ENCODE measurements at places on chromosomes 5 and 9. TPM values are rescaled to one million over a fixed set of nuclear protein-coding genes. Genes with fewer than 3 reads are reported as not detected.

The SELENOP gene
- 98.3 TPM for polyA plus RNA-seq

The IFNA21 gene
- polyA plus RNA-seq: not detected

The MUSK gene
- polyA plus RNA-seq: 14.6 TPM

The IFNA17 gene
- not detected for polyA plus RNA-seq

The COL15A1 gene
- 172 TPM for polyA plus RNA-seq

The PDE6A gene
- 0.06 TPM for polyA plus RNA-seq

The FAM200C gene
- 10.9 TPM for polyA plus RNA-seq

The HTR4 gene
- polyA plus RNA-seq: not detected

The PRUNE2 gene
- polyA plus RNA-seq: 10.8 TPM

The LHX3 gene
- not detected for polyA plus RNA-seq

The HTR1A gene
- not detected for polyA plus RNA-seq

The WWC1 gene
- 0.35 TPM for polyA plus RNA-seq

The SLC36A3 gene
- polyA plus RNA-seq: not detected

The PCDHGA5 gene
- polyA plus RNA-seq: 2.6 TPM

The FAM151B gene
- 3.8 TPM for polyA plus RNA-seq

The CCT5 gene
- polyA plus RNA-seq: 159 TPM

The HBEGF gene
- polyA plus RNA-seq: 25.8 TPM

The LCN6 gene
- 0.18 TPM for polyA plus RNA-seq

The STPG3 gene
- polyA plus RNA-seq: 0.18 TPM

The ZNG1A gene
- polyA plus RNA-seq: 48.2 TPM

The FYB1 gene
- 1.7 TPM for polyA plus RNA-seq

The ERGIC1 gene
- polyA plus RNA-seq: 83.4 TPM

GRCh38 chr9:111798786-111799185 is 4.0 kb upstream of the SHOC1 start:
- no peak for DNase-seq

DNA sequence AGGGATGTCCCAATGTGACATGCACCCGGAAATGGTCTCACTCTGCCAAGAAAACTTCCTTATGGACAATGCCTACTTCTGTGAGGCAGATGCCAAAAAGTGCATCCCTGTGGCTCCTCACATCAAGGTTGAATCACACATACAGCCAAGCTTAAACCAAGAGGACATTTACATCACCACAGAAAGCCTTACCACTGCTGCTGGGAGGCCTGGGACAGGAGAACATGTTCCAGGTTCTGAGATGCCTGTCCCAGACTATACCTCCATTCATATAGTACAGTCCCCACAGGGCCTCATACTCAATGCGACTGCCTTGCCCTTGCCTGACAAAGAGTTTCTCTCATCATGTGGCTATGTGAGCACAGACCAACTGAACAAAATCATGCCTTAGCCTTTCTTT is 37.6 kb upstream of the CCDC152 start:
- no peak for DNase-seq

DNA sequence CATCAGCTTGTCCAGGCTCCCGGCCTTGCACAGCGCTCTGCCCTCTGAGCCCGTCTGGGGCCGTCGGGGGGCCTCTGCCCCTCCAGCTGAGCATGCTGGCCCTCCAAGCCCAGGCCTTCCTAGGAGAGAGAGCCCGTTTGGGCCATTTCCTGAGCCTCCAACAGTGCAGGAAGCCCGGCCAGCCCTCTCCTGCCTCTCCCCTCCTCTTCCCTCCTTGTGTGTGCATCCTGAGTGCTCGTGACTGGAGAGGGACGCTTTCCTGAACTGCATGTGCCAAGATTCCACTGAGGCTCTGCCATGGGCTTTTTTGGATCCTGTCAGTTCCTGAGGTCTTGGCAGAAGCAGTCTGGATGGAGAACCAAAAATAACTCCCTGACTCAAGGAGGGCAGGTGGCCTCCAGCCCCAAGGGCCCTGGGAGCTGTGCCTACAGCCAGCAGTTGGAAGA is 15.6 kb downstream of the OLFM1 start:
- DNase-seq: no peak

DNA sequence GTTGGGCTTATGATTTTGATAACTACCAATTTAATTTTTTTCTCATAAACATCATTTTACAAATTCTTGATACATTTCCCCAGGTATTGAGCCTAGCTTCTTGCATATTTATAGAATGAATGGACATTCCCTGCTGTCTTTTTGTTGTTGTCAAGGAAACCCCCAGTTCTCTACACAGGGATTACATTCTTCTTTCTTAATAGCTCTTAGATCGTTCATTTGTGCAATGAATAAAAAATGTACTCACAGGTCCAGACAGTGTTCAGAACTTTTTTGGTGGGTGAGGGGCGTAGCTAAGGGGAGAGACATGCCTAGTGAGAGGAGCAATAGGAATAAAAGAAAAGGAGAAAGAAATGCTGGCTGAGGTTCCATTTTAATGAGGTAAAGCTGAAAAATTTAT is 58.6 kb downstream of the VCAN start:
- no peak for DNase-seq

DNA sequence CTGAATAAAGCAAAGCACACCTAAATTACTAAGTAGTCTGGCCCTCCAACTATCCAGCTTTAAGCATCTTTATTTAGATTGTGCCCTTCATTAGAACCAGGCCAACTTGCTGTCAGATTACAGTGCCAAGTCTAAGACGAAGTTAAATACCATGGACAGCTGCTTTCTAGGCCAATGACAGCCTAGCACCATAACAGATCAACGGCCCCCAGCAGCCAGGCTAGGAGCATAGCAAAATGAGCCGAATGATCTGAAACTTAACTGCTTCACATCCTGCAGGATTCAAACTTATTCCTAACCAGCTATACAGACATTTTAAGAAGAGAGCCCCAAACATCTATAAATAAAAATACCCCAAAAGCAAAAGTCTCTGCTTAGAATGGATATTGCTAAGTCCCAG is 6.8 kb downstream of the SLC24A2 start:
- DNase-seq: no peak

DNA sequence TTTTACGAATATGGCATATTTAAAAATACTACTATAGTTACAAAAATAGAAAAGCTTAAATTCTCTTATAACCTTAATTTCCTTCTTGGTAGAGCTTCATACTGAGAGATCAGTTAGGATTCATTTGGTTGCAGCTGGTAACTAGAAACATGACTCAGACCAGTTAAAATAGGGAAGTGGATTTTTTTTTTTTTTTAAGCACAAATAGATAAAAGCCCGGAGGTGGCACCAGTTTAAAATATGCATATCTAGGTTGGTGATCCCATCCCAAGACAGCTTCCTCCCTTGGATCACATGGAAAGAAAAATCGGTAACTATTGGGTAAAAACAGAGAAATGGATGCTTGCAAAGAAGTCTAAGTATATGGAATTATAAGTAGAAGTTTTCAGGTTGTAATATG is 1634.3 kb downstream of the MAT2B start:
- no peak for DNase-seq

GRCh38 chr5:78377718-78378105 is 17.3 kb downstream of the SCAMP1 start:
- no peak for DNase-seq

GRCh38 chr5:76495870-76496269 is 92.8 kb downstream of the IQGAP2 start:
- DNase-seq: no peak

- DNase-seq: no peak
Observed at GRCh38 chr9:125438506-125439433, 177.1 kb downstream of the GAPVD1 start.

DNA sequence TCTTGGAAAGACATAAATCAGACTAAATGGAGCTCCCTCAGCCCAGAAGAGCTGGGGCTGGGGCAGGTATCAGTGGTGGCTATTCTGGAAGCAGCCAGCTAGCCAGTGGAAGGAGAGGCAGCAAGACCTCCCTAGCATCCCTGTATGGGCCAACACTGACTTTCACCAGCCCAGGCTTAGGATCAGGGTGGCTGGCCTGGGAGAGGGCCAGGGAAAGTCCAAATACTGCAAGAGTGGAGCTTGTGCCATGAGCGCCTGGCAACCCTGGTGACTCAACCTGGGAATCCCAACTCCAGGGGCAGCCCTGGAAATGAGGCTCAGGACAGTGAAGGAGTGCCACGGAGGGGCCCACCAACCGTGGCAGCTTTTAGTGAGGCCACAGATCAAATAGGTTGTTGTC is 7.6 kb upstream of the IRF1 start:
- no peak for DNase-seq

DNA sequence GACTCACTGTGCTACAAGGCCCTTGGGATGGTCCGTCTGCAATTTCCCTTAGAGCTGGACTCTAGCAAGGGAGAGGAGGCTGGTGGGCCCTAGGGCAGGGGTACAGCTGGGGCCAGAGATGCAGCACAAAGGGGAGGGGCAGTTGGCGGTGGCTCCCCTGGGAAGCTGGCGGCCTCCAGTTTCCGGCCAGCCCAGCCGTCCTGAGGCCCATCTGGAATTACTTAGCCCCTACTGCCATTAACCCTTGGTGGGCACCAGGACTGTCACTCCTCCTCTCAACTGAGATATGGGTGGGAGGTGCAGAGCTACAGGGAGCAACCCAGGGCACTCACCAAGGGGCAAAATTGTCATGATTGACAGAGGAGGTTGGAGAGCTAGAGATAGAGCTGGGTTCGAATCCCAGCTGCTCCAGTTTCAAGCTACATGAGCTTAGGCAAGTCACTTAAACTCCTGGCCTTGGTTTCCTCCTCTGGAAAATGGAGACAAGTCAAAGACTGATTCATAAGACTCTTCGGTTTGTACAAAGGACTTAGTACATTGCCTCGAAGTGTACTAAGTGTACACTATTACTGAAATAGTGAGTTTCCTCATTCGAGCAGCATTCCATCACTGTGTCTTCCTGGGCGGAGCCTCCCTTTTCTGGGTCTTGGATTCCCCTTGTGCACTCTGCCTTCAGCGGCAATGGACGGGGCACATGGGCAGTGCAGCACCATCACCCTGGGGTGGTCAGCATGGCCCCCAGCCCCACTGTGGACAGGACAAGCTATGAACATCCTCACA is 2.7 kb upstream of the PDGFRB start:
- DNase-seq: no peak

- DNase-seq: no peak
Observed at GRCh38 chr5:1783216-1783554, 16.5 kb downstream of the MRPL36 start.

DNA sequence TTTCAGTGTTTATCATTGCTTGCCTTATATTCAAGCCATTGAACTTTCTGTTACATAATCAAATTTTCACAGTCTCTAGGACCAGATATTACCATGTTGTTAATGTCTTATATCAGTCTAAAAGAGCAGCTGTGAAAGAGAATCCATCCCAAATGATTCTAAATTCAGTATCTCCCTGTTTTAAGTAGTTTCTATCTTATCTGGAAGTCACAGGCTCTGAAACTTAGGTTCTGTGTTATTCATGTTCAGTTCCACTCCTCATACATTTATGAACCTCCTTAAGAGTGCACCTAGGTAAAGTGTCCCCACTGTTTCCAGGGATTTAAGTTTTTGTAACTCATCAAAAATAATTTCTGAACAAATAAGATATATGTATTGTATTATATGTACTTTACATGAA is 9.7 kb downstream of the LYRM7 start:
- no peak for DNase-seq

DNA sequence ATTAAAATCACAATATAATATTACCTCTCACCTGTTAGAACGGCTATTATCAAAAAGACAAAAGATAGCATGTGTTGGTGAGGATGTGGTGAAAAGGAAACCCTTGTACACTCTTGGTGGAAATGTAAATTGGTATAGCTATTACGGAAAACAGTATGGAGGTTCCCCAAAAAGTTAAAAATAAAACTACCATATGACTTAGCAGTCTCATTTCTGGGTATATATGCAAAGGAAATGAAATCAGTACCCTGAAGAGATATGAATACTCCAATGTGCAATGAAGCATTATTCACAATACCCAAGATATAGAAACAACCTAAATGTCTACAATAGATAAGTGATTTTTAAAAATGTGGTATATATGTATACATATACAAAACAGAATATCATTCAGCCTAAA is 199.9 kb downstream of the SNX18 start:
- no peak for DNase-seq

DNA sequence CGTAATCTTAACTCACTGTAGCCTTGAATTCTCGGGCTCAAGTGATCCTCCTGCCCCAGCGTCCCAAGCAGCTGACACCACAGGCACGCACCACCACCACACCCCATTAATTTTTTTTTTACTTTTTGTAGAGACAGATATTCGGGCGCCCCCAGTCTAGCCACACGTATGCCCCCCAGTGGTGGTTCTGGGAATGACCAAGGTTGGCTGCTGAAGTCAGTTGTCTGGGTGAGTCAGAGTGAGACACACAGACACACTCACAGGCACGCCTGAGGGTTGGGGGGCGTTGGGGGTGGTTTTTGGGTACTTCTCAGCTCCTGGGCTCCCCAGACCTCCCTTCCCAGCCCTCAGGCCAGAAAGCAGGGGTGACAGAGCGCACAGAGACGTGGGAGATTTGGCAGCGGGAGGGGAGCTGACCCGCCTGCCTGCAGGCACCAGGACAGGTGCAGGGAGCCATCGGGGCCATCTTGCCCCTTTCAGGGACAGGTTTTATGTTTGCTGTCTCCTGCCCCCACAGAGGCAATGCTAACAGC is 4.2 kb upstream of the ENTPD8 start:
- no peak for DNase-seq

DNA sequence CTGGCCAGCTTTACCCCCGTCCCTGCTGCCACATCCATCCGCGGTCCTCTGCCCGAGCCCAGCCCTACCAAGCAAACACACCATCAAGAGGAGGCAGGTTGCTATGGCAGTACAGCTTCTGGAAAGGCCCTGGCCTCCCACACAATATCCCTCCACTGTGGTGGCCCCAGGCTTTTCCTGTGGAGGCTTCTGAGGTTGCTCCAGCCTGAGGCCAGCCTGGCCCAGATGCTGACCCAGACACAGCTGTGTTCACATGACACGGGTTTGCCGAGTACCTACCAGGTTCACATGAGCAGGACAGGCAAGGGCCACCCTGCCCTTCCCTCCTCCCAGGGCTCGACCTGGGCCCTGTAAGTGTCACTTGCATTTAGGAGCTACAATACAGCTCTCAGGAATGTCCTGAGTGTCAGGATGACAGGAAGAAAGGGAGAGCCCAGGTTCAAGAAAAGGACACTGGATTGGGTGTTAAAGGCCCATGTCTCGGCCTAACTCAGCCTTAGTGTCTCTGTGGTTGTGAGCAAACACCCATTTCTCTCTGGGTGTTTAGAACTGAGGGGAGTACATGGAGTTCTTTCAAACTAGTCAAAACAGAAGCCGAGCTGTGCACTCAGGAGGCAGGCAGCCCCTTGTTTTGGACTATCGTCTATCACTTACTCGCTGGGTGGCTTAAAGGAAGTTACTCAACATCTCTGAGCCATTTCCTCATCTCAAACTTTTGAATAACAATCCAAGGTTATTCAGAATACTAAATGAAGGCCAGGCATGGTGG is 40.2 kb downstream of the NAIF1 start:
- no peak for DNase-seq

GRCh38 chr5:137269274-137269673 is 229.9 kb downstream of the SPOCK1 start:
- DNase-seq: no peak

GRCh38 chr5:102874054-102874453 is 118.9 kb downstream of the PAM start:
- DNase-seq: no peak

- DNase-seq: no peak
Observed at GRCh38 chr5:60829490-60830266, 14.4 kb downstream of the ELOVL7 start.

GRCh38 chr5:1411099-1411498 is 34.1 kb downstream of the SLC6A3 start:
- no peak for DNase-seq

GRCh38 chr9:69317894-69318293 is 7.1 kb upstream of the ENTREP1 start:
- no peak for DNase-seq

Measured in forelimb muscle (tissue), 1 donor.